Right atrium auricular region (tissue), 2 donors: ENCODE measurements at places on chromosomes 16 and 17. TPM values are rescaled to one million over a fixed set of nuclear protein-coding genes. Genes with fewer than 3 reads are reported as not detected.

The KIF2B gene
- total RNA-seq: not detected

- no peaks in the 10 kb centered on the region for H3K36me3 ChIP-seq
- H3K27ac ChIP-seq: no peak overlapping the region
- peaks cover 9% of the 10 kb centered on the region for H3K27me3 ChIP-seq
- DNase-seq: no peak
Observed at GRCh38 chr16:2016407-2016922, 3.1 kb upstream of the NPW start.

- H3K27me3 ChIP-seq: no peaks in the 10 kb centered on the region
- peaks cover 30% of the 10 kb centered on the region for H3K36me3 ChIP-seq
- peaks cover 13% of the 10 kb centered on the region for H3K4me1 ChIP-seq
- DNase-seq: peak; percentile 54
Observed at GRCh38 chr16:50310308-50311133, 44.2 kb downstream of the ADCY7 start.

DNA sequence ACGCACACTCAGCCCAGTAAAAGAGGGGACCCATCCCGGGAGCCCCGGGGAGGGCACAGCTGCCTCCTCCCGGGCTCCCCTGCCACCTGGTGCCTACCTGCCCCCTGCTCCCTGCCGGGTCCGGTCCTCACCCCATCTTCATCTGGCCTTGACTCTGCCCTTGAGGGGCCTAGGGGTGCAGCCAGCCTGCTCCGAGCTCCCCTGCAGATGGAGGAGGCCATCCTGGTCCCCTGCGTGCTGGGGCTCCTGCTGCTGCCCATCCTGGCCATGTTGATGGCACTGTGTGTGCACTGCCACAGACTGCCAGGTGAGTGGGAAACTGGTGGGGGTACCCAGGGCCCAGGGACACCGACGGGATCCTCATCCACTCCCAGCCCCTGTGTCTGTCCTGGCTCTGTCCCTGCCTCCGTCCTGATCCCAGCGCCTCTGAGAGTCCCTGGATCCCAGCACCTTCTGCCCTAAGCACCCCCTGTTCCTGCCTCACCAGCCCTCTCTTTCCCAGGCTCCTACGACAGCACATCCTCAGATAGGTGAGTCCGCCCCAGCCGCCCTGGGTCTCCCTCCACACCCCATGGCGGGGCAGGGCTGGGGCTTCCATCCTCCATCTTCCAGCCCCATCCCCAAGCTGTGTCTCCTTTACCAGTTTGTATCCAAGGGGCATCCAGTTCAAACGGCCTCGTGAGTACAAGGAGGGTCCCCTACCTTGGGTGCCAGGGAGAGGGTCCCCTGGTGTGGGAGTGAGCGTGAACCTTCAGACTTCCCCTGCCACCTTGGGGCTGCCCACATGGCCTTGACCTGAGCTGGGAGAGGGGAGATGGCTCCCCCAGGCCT lies 574 bp downstream of the LAT start:
- H3K27me3 ChIP-seq: no peaks in the 10 kb centered on the region
- H3K36me3 ChIP-seq: peaks cover 40% of the 10 kb centered on the region

DNA sequence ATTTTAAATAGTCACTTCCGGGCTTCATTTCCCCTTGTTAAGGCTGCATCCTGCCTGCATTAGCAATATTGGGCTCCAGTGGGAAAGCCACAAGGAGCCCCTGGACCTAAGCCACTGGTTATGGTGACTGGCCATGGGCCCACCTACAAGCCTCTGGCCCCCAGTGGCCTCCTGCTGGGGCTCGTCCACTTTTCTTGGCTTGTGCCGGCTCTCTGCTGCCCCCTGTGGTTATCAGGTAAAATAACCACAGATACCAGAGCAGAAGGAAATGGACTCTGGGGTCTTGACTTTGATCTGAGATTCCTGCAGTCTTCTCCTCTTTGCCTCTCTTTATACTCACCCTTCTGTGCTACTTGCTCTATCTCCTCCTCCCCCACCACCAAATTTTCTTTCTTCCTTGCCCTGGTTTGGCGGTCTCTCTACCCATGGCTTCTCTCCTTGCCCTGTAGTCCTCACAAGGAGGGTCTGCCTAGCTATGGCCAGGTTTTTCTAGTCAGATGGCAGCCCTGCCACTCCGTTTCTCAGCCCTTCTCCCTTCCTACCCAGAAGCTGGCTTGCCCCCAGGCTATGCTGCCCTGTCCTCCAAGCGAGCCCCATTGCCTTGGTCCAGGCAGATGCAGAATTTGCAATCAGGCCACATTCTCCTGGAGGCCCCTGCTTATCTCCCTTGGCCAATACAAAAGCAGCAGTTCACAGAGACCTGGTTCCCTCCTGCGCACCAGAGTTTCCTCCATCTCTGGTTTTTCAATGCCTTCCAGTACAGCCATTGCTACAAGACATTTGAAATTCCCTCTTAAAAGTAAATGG lies 82.9 kb upstream of the RCVRN start:
- H3K4me1 ChIP-seq: peaks cover 19% of the 10 kb centered on the region
- DNase-seq: no peak
- H3K27me3 ChIP-seq: no peaks in the 10 kb centered on the region
- H3K4me3 ChIP-seq: no peak overlapping the region
- H3K27ac ChIP-seq: no peak overlapping the region

The SCN4A gene
- total RNA-seq: 2.5 TPM

GRCh38 chr17:68318103-68318991 lies 27.1 kb downstream of the ARSG start:
- H3K4me3 ChIP-seq: no peak overlapping the region
- no peaks in the 10 kb centered on the region for H3K36me3 ChIP-seq
- no peak overlapping the region for H3K27ac ChIP-seq
- H3K27me3 ChIP-seq: no peaks in the 10 kb centered on the region

DNA sequence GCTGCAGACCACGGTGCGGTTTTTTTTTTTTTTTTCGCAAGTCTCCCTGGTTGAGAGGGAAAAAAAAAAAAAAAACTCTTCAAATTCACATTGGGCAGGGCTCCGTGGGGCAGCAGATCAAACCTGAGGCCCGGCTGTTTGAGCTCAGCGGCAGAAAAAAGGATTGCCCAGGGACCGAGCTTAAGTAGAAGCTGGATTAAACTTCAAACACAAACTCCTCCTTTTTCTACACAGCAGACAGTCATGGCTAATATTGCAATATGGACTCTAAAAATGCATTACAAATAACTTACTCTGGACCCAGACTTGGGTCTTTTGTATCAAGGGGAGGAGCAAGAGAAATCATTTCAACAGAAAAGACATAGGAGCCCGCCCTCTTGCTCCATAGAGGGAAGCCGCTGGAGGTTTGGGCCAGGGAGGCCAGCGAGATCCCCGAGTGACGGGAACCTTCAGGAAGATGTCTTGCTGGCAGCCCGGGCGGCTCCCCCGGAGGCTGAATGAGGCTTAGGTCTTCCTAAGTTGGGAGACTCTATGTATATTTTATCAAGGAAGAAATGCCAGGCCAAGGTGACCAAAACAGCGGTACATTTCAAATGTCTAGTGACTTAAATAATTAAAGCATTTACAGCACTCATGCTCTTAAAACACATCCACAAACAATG lies 167.7 kb downstream of the ZNF423 start:
- H3K27ac ChIP-seq: no peak overlapping the region
- no peak for DNase-seq
- H3K4me3 ChIP-seq: no peak overlapping the region
- H3K36me3 ChIP-seq: no peaks in the 10 kb centered on the region

- no peak overlapping the region for H3K4me3 ChIP-seq
- H3K4me1 ChIP-seq: no peaks in the 10 kb centered on the region
- no peak for DNase-seq
Observed at GRCh38 chr17:83101805-83102480, 22.5 kb downstream of the METRNL start.

GRCh38 chr16:63933841-63934240 lies 1188.0 kb downstream of the CDH11 start:
- no peak overlapping the region for H3K4me3 ChIP-seq
- H3K27ac ChIP-seq: no peak overlapping the region
- no peaks in the 10 kb centered on the region for H3K4me1 ChIP-seq
- no peaks in the 10 kb centered on the region for H3K36me3 ChIP-seq
- no peaks in the 10 kb centered on the region for H3K27me3 ChIP-seq

- no peak overlapping the region for H3K4me3 ChIP-seq
- no peaks in the 10 kb centered on the region for H3K27me3 ChIP-seq
- H3K36me3 ChIP-seq: no peaks in the 10 kb centered on the region
- no peak for DNase-seq
- no peaks in the 10 kb centered on the region for H3K4me1 ChIP-seq
- no peak overlapping the region for H3K27ac ChIP-seq
Observed at GRCh38 chr16:5428932-5429331, 331.3 kb upstream of the EEF2KMT start.

- no peaks in the 10 kb centered on the region for H3K27me3 ChIP-seq
- H3K4me3 ChIP-seq: no peak overlapping the region
- DNase-seq: no peak
- no peaks in the 10 kb centered on the region for H3K4me1 ChIP-seq
Observed at GRCh38 chr16:60792437-60792836, 1243.8 kb downstream of the CDH8 start.

The ABAT gene
- total RNA-seq: 14.9 TPM

DNA sequence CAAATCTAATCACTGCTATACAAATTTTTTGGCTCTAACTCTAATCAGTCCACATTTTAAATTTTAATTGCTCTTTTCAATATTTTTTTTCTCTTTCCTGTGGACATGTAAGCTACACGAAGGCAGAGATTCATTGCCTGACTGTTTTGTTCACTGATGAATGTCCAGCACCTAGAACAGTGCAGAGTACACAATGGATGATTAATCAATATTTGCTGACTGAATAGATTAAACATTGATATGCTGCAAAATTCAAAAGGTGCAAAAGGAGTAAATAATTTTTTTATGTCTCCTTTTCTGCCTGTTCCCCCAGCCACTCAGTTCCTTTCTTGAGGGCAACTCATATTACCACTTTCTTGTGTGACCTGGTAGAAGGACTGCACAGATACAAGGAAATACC lies 32.8 kb downstream of the SCNN1B start:
- no peak overlapping the region for H3K4me3 ChIP-seq
- no peaks in the 10 kb centered on the region for H3K4me1 ChIP-seq
- H3K36me3 ChIP-seq: no peaks in the 10 kb centered on the region
- H3K27me3 ChIP-seq: no peaks in the 10 kb centered on the region

DNA sequence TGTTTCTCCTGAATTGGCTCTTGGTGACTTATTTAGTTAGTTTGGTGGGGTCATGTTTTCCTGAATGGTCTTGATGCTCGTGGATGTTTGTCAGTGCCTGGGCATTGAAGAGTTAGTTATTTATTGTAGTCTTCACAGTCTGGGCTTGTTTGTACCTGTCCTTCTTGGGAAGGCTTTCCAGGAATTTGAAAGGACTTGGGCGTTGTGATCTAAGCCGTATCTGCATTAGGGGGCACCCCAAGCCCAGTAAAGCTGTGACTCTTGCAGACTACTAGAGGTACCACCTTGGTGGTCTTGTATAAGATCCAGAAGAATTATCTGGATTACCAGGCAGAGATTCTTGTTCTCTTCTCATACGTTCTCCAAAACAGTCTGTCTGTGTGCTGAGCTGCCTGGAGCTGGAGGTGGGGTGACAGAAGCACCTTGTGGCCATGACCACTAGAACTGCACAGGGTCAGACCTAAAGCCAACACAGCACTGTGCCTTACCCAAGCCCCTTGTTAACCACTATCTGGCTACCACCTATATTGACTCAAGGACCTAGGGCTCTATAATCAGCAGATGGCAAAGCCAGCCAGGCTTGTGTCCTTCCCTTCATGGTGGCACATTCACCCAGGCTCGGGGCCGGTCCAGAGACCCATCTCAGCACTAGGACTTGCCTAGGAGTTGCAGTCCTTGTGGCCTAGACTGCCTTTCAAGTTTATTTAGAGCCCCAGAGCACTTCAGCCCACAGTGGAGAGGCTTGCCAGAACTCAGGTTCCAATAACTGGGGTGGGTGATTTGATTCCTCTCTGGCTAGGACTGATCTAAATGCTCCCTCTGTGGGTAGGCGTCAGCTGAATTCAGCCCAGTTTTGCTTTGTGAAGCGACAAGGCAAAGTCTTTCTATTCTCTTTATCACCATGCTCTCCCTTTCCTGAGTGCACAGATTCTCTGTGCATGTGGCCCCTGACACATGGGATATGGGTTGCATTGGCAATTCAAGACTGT lies 11.0 kb downstream of the RNF135 start:
- no peaks in the 10 kb centered on the region for H3K27me3 ChIP-seq
- H3K27ac ChIP-seq: no peak overlapping the region
- no peak overlapping the region for H3K4me3 ChIP-seq
- peaks cover 13% of the 10 kb centered on the region for H3K36me3 ChIP-seq
- no peak for DNase-seq

DNA sequence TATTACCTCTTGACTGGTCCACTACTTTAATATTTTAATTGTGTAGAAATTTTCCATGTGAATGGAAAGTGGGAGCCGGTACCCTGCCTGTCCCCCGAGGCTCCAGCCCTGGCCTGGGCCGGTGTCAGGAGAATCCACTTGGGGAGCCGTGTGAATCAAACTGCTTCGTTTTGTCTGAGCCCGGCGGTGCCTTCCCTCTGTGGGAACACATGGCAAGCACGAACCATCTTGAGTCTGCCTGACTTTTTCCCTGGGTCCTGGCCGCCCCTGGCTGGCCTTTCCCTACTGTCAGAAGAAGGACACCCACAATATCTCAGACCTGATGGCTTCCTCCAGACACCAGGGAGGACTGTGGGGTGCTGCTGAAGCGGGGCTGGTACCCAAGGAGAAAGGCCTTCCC lies 12.4 kb upstream of the MYO15B start:
- H3K4me3 ChIP-seq: no peak overlapping the region
- no peaks in the 10 kb centered on the region for H3K36me3 ChIP-seq
- no peak for DNase-seq

DNA sequence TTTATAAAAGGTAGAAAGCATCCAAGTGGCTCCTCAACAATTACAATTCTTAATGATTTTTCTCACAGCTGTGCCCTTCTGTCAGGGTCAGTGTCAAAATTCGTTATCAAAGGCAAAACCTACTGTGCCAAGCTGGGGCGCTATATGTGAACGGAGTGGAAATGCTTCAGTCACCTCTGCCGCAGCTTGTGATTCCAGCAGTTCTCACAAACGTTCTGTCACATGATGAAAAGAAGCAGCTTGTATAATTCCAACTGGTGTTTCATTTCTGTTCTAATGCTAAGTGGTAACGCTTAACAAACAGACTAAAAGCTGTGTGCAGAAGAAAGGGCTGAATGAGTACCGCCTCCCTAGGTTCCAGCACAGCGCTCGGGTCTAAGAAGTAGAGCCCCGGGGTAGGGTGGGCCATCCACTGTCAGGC lies 14.2 kb downstream of the PLD6 start:
- H3K4me1 ChIP-seq: no peaks in the 10 kb centered on the region
- peak overlapping the region; percentile 65 for H3K27ac ChIP-seq
- peaks cover 24% of the 10 kb centered on the region for H3K36me3 ChIP-seq
- no peak for DNase-seq
- no peaks in the 10 kb centered on the region for H3K27me3 ChIP-seq

DNA sequence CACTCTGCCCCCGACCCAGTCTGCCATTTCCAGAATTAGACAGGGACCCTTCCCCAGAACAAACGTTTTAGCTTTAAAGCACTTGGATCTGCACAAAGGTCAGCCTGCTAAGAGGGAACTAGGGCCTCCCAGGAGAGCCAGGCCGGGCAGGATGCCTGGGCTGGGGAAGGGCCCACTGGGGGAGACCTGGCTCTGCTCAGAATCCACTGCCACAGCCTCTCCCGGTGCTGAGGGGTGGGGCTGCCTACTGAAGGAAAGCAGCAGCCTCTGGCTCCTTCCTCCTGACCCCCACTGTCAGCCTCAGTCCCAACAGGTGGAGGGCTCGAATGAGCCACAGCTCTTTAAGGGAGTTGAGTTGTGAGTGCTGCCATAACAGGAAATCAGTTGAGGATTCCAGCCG lies 1.7 kb downstream of the YBX2 start:
- H3K36me3 ChIP-seq: no peaks in the 10 kb centered on the region
- H3K4me3 ChIP-seq: no peak overlapping the region
- DNase-seq: no peak
- no peaks in the 10 kb centered on the region for H3K4me1 ChIP-seq

GRCh38 chr17:42889809-42890208 lies 10.8 kb upstream of the G6PC1 start:
- H3K27ac ChIP-seq: no peak overlapping the region
- peaks cover 46% of the 10 kb centered on the region for H3K4me1 ChIP-seq
- no peaks in the 10 kb centered on the region for H3K36me3 ChIP-seq
- no peaks in the 10 kb centered on the region for H3K27me3 ChIP-seq
